ENCODE measurements at places on chromosomes 6 and 20.

- DNase-seq = no peak
These were observed 43.1 kb upstream of the RNF182 start for GRCh38 chr6:13881621-13882165.

DNA sequence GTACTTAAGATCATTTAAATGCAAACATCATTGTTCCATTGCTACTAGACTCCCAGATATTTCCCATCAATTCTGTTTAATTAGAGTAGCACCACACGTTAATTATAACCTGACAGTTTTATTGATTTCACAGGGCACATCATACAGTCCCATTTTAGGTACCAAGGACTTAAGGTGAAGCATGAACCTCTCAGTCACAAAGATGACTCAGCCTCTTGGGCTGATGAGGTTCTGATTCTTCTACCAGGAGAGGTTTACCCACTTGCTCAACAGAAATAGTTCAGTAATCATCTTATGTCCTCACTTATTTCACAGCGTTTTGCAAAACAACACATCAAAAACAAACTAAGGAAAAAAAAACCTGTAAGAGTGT, 98.5 kb downstream of the HIVEP2 start:
- DNase-seq = no peak

DNA sequence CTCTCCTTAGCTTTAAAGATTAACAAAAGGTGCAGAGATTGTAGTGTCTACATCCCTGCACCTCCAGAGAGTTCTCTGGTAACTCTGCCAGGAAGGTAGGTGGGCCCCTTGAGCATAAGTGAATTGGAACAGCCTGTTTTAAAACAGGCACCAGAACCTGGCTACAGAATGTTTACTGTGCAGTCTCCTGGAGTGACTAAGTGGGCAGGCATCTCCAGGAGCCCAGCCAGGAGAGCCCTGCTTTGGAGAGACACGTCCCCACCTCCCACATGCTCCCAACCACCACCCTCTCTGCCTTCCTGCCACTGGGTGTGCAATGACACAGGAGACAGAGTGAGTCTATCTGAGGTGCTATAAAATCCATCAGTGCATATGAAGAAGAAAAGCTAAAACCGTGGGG, 110.3 kb upstream of the EYA4 start:
- no peak for DNase-seq

- no peak for DNase-seq
These were observed 84.0 kb upstream of the ZNF217 start for GRCh38 chr20:53677447-53678314.

DNA sequence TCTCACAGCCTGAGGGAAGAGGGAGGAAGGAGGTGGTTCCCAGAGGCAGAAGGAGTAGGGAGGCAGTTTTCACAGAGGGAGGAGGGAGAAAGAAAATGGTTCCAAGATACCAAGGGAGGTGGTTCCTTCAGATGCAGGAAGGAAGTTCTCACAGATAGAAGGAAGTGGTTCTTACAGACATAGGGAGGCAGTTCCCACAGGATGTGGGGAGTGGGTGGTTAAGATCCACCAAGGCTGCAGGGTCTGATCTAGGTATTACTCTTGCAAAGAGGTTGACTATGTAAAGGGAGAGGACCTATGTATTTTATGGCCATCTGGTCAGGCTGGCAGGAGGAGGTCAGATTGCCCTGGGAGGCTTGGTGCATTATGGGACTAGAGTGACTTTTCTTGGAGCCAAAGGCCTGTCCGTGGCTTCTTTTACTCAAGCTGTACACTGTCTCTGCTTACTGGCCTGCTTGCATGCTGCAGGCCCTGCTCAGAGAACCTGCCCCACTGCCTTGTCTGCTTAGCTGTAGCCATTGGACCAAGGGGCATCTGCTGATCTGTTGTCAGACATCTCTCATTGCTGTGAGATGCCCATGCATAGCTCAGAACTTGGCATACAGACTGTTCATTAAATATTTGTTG, 283.7 kb downstream of the DHX35 start:
- no peak for DNase-seq

DNA sequence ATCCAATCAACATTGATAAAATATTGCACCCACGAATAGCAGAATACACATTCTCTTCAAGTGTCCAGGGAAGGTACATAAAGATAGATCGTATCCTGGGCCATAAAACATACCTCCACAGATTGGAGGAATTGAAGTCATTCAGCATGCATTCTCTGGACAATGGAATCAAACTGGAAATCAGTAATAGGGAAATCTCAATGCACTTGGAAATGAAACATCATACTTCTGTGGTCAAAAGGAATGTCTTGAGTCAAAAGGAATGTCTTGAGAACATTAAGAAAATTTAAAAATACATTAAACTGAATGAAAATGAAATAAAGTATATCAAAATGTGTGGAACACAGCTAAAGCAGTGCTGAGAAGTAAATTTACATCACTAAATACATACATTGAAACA, 138.8 kb downstream of the TFAP2A start:
- no peak for DNase-seq

GRCh38 chr20:48210111-48211027, 425.1 kb upstream of the SULF2 start:
- no peak for DNase-seq

DNA sequence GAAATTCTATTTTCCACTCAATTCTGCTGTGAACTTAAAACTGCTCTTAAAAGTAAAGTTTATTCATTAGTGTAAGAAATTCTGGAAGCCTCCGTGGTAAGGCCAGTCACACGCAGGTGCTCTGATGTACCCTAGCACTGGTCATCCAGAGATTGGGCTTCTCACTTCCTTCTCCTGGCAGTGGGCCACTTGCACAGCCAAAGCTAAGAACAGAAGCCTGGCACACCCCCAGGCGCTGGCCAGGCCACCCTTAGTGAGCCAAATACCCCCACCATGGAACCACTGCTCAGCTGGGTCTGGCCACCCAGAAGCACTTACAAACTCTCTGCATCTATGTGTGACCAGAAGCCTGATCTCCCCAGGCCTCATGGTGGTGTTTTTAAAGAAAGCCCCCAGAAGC, 35.3 kb upstream of the ARFGEF2 start:
- no peak for DNase-seq

Data from NCI-H510A (cell line).